Suppressor macrophage treated with lipopolysaccharide for 4 hours (primary cell): ENCODE measurements at places on chromosomes 5 and 9.

DNA sequence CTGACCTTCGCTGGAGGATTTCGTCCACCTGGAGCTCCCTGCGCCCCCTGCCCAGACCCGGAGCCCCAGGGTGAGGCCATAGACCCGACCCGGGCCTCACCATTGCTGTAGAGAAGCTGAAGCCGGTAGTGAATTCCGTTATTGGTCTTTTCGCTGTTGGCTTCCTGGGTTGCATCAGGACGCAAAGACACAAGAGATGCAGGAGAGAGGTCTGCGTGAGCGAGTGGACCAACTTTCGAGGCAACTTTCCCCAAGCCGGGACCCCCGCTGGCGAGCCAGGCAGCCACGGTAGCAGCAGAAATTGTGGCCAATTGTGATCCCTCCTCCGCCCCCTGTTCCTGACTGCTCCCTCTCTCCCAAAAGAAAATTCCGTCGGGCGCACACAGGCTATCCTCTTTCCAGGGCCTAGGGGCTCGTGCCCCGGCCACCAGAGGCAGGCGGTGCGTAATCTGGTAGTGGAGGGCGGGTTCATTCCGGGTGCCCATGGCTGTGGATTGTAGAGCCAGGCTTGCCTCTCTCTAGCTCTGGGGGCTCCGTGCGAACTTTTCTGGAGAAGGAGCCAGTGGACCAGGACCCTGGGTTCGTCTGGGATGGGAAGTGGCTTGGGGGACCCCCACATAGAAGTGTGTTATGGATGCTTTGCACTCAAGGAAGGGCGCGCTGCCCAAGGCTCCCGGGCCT, 3.3 kb downstream of the EBF1 start:
- no peak for DNase-seq

DNA sequence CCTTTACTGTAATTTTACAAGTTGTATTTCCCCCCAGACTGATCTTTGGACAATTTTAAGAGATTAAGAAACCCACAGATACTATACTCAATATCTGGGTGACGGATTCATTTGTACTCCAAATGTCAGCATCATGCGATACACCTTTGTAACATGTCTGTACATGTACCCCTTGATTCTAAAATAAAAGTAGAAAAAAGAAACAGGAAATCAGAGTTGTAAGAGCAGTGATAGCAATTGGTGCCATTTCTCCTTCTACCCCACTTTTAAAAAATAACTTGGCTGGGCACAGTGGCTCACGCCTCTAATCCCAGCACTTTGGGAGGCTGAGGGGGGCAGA, 116.9 kb downstream of the FGF1 start:
- DNase-seq = no peak

- no peak for DNase-seq
Observed at GRCh38 chr5:143061161-143061945, 291.2 kb downstream of the ARHGAP26 start.

- no peak for DNase-seq
Observed at GRCh38 chr9:100020121-100020795, 78.5 kb downstream of the ERP44 start.

DNA sequence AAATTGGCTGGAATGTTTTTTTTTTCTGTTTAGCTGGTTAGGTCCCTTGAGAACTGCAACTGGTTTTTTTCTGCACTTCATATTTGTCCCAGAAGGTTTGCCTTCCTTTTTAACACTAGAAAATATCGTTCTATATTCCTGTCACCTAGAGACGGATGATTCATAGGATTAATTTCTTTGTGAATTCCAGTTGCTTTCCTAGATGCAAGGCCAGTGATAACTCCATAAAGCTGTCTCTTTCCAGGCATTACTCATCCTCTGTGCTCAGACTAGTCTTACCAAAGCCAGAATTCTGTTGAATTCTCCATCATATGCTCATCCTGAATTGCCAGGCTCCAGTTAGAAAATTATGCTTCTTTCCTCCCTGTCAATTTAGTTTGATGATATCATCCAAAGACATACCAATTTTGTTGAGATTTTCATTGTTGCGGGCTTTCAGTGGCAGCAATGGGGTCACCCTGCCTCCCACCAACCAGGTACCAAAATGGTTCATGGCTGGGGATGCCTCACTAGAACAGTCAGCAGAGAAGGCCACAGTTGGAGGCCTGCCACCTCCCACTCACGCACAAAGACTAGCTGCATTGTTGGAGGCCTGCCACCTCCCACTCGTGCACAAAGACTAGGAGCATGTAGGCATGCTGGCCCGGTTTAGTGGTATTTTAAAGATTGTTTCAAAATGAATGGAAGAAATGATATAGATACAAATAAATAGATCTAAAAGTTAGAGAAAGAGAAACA, 8.5 kb downstream of the BAAT start:
- DNase-seq = no peak

GRCh38 chr9:120741191-120741590, 26.9 kb upstream of the MEGF9 start:
- DNase-seq = peak; percentile 28

- DNase-seq = no peak
Observed at GRCh38 chr9:108861464-108861863, 602 bp upstream of the ACTL7A start.

GRCh38 chr5:143888912-143889311, 77.0 kb downstream of the HMHB1 start:
- DNase-seq = no peak

GRCh38 chr5:151225475-151225874, 1.6 kb upstream of the CCDC69 start:
- no peak for DNase-seq

GRCh38 chr5:181192337-181193046, 12.5 kb downstream of the TRIM7 start:
- DNase-seq = no peak

- no peak for DNase-seq
Observed at GRCh38 chr9:130366888-130367550, 77.7 kb upstream of the ASS1 start.

DNA sequence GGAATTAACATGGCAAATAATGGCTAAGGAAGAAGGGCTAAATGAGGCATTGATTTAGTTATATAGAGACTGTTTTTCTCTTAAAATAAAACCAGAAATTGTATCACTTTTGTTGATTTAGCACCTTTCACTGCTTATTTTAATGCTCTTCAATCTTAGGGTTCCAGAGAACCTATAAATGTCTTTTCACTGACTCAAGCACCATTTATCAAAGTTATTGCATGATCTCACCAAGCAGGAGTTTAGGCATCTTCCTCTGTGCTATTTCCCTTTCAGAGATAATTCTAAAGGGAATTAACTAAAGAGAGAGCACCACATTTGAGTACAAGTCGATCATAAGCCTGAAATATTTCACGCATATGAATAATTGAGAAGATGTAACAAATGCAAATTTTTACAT, 357.1 kb downstream of the CDH18 start:
- no peak for DNase-seq

GRCh38 chr5:172816925-172817562, 17.0 kb upstream of the ERGIC1 start:
- peak; percentile 86 for DNase-seq

- peak; percentile 95 for DNase-seq
Observed at GRCh38 chr9:114385397-114386181, 2.2 kb downstream of the AKNA start.

DNA sequence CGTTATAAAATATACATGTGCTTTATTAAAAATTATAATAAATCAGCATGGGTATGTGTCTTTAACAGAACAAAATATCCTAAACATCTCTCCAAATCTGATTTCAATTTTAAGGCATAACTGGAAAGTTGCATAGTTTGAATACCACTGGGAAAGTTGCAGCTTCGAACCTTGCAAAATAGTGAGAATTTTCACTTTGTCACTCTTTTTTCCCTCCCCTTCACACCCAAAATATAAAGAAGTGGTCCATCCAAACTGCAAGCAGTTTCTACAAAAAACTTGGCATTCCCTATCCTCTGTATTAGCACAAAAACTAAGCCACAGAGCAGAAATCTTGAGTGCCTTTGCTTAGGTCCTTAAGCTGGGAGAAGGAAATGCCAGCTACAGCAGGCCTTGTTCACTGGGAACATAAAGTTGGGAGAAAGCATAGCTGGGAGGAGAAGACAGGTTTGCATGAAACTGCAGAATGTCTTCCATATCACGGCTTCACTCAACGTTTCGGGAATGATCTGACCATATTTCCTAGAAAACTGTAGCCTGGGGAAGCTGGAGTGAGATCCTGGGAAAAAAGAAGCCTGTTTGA, 400.3 kb downstream of the EBF1 start:
- no peak for DNase-seq

DNA sequence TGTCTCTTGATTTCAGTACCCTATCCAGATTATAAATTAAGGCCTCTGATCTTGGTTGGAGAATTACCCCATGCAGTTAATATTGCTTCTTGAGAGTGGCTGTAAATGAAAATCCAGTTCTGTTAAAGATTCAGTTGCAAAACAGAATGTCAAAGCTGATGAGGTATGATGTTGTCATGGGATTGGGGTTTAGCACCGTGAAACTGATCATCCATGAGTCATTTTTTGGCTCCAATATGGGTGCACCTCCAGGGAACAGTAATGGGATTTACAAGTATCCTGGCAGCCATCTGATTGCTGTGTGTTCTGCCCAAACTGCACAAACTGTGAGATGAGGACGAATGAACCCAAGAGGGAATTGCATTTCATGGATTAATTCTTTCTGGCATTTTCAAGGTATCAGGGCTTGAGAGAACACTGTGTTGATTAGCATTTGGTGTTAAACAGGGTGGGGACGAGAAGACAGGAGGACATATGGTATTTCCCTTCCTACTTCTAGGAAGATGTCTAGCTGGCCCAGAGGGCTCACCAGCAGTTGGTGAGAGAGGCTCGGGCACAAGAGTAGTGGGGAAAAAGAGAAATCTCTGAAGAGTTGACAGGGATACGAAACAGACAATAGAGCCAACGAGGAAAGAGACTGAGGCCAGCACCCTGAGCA, 214.7 kb downstream of the GAS1 start:
- DNase-seq = no peak

DNA sequence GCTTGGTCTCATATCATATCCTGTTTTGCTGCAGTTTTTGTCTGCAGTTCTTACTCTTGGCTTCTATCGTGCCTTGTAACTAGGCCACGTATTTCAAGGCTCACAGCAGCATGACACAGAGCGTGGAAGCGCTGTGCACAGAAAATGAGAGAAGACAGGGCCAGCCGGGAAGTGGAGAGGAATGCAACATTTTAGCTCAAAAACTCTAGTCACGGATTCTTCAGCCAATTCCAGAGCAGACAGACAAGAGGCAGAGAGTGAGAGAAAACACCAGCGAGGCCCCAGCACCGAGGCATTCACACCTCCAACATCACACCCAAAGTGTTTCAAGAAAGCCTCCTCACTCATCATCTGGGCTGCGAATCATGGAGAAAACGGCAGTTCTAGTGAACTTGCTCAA, 160.8 kb downstream of the DNAH5 start:
- no peak for DNase-seq

- no peak for DNase-seq
Observed at GRCh38 chr5:136819526-136820302, 454.4 kb upstream of the TRPC7 start.

- no peak for DNase-seq
Observed at GRCh38 chr5:153704110-153704509, 213.6 kb downstream of the GRIA1 start.

- DNase-seq = no peak
Observed at GRCh38 chr5:139374909-139375308, 8.2 kb downstream of the SLC23A1 start.

- DNase-seq = no peak
Observed at GRCh38 chr9:19027825-19028224, 5.2 kb downstream of the SAXO1 start.

- no peak for DNase-seq
Observed at GRCh38 chr5:334903-335739, 13.6 kb downstream of the AHRR start.

DNA sequence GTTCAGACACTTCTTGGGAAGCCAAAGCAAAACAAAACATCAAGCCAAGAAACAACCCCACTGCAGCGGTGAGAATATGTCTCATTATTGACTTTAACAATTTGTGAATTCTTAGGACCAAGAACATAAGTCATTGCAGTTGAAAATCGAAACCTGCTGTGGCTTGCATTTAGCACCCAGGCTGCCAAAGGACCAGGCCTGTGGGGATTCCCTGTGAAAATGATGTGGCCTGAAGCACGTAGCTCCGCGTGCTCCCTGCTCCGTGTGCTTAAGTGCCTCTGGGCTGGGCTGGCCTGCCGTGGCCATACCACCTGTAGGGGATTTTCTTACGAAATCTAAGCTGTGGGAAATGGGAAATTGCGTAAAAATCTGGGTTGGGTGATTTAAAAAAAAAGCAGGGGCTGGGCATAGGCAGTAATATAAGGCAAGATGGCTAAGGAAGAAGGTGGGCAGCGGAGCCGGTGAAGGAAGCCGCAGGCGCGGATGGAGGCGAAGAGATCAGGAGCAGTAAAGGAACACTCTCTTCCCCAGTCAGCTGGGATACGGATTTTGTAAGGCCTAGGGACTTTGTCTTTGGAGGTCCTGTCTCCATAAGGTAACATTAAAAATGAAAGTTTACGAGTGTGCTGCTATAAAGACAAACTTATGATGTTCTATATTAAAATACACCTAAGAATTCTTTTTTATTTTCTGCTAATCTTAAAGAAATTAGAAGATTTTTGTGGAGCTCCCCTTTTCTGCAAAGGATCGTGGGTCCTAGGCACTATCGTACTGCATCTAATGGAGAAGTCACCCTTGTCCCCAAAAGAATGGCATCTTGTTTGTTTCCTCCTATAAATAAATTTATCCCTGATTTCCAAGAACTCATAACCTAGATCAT, 189.6 kb upstream of the SEMA6A start:
- DNase-seq = no peak

GRCh38 chr5:147844846-147845245, 13.4 kb upstream of the SPINK1 start:
- no peak for DNase-seq

DNA sequence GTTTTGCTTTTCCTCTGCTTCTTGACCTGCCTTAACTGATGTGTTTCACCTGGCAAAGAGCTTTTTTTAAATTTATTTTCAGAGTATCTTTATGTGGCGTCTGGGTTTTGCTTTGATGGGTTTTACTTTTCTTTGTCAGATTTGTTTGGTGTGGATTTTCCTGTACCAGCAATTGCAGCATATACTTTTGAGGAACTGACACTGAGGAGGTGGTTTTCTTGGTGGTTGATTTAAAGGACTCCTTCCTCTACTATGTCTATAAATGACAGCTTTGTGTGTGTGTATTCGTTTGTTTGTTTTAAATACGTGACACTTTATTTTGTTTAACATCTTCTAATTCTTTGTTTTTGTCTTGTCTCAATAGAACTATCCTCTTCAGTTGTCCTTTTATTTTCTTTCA, 1071.9 kb upstream of the ARRDC3 start:
- no peak for DNase-seq

DNA sequence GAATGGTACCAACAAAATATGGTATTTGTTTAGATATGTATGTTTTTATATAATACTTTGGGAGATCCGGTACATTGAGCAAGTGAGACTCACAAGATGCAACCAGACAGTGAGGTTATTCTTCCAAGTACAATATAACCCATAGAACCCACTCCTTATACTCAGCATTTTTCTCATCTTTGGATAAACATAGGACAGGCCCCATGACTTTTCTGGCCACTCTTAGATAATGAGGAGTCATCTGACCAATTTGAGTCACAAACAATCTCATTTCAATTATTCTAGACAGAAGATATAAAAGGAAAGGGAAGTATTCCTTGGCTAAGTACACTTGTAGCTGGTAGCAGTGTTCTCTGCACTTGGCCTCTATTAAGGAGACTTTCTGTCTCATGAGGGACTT, 150.2 kb downstream of the SGCD start:
- DNase-seq = no peak

GRCh38 chr9:132663117-132663516, 6.7 kb downstream of the DDX31 start:
- DNase-seq = no peak
